ENCODE measurements at places on chromosomes 3 and 15.

DNA sequence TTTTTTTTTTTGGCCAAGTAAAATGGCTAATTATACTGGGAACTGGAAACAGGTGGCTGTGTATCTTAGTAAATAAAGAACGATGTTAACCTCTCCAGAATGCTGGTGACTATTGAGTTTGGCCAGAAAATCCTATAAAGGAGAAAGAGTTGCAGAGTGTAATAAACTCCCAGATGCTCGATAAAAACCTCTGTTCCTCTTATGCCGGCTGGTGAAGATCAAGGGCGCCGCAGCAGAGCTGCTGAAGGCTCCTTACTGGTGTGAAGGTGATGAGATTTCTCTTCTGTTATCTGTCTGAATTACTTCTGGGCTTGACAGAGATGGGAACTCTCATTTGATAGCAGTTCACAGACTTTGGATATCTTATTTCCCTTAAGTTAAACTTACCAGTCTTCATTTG lies 104.6 kb downstream of the PTPRG start:
- H3K4me3 ChIP-seq, result no peak overlapping the region
- peaks cover 8% of the 10 kb centered on the region for H3K4me1 ChIP-seq
- H3K27me3 ChIP-seq, result no peaks in the 10 kb centered on the region
- no peaks in the 10 kb centered on the region for H3K36me3 ChIP-seq
- no peak for DNase-seq

DNA sequence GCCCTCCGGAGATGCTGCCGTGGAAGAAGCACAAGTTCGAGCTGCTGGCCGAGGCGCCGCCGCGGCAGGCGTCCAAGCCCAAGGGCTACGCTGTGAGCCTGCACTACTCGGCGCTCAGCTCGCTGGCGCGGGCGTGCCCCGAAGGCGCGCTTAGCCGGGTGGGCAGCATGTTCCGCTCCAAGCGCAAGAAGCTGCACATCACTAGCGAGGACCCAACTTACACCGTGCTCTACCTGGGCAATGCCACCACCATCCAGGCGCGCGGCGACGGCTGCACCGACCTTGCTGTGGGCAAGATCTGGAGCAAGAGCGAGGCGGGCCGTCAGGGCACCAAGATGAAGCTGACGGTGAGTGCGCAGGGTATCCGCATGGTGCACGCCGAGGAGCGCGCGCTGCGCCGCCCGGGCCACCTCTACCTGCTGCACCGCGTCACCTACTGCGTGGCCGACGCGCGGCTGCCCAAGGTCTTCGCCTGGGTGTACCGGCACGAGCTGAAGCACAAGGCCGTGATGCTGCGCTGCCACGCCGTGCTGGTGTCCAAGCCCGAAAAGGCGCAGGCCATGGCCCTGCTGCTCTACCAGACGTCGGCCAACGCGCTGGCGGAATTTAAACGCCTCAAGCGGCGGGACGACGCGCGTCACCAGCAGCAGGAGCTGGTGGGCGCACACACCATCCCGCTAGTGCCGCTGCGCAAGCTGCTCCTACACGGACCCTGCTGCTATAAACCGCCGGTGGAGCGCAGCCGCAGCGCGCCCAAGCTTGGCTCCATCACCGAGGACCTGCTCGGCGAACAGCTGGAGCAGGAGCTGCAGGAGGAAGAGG lies 1.3 kb downstream of the FAM43A start:
- peaks cover 73% of the 10 kb centered on the region for H3K4me1 ChIP-seq
- no peaks in the 10 kb centered on the region for H3K36me3 ChIP-seq
- H3K4me3 ChIP-seq, result peak overlapping the region; percentile 84
- peak; percentile 54 for DNase-seq
- H3K27me3 ChIP-seq, result peaks cover 5% of the 10 kb centered on the region

GRCh38 chr15:65418596-65418995 lies 4.2 kb downstream of the IGDCC4 start:
- H3K27ac ChIP-seq, result no peak overlapping the region

DNA sequence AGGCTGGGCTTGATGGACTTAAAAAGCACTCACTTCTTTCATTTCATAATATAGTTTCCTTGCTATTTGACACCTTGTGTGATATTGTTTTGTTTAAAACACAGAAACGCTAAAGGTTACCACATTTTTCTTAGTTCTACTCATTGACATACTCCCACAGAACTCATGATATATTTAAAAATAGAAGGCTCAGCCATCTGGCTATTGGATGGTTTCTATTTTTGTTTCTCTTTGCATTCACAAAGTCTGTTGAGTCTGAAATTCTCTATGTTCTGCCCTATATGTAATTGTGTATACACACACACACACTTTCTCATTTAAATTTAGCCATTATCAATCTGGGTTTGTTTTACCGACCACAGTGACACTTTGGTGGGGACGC lies 128.2 kb downstream of the SOX2 start:
- no peaks in the 10 kb centered on the region for H3K4me1 ChIP-seq
- DNase-seq, result no peak
- H3K27me3 ChIP-seq, result no peaks in the 10 kb centered on the region
- H3K36me3 ChIP-seq, result no peaks in the 10 kb centered on the region

DNA sequence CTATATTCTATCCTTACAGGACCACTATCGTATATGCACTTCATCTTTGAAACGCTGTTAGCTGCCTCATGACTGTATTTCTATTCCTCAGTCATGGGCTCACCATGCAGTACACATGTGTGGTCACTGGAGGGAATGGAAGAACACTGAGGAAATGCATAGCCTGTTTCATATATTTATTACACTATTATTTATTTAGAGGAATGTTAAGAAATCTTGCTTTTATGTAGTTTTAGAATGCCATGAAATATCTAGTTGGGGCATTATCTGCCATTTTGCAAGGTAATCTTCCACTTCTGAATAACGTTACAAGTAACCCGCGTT lies 155.7 kb downstream of the IGF1R start:
- H3K4me1 ChIP-seq, result peaks cover 42% of the 10 kb centered on the region
- H3K4me3 ChIP-seq, result no peak overlapping the region
- no peaks in the 10 kb centered on the region for H3K36me3 ChIP-seq
- no peaks in the 10 kb centered on the region for H3K27me3 ChIP-seq
- no peak for DNase-seq

- no peaks in the 10 kb centered on the region for H3K27me3 ChIP-seq
- H3K4me3 ChIP-seq, result no peak overlapping the region
- H3K27ac ChIP-seq, result no peak overlapping the region
- no peak for DNase-seq
These were observed 67.2 kb downstream of the EFHB start for GRCh38 chr3:19866751-19867347.

GRCh38 chr3:72995337-72995736 lies 1.3 kb upstream of the PPP4R2 start:
- H3K4me3 ChIP-seq, result no peak overlapping the region
- no peak overlapping the region for H3K27ac ChIP-seq
- no peaks in the 10 kb centered on the region for H3K27me3 ChIP-seq
- DNase-seq, result no peak
- H3K4me1 ChIP-seq, result peaks cover 33% of the 10 kb centered on the region
- peaks cover 9% of the 10 kb centered on the region for H3K36me3 ChIP-seq

- H3K27ac ChIP-seq, result peak within 1 kb of the TSS; percentile 91
- no peaks in the 10 kb centered on the region for H3K36me3 ChIP-seq
- peaks cover 35% of the 10 kb centered on the region for H3K27me3 ChIP-seq
- peak; percentile 91 for DNase-seq
These were observed at the start of gene MEIS2 for GRCh38 chr15:37100109-37100965. MEIS2 (minus strand) TSS chr15:37100549; CDS start chr15:37099466, 1,083 bp downstream.

- H3K4me1 ChIP-seq, result no peaks in the 10 kb centered on the region
- H3K4me3 ChIP-seq, result no peak overlapping the region
- H3K27me3 ChIP-seq, result no peaks in the 10 kb centered on the region
- peak; percentile 49 for DNase-seq
- H3K36me3 ChIP-seq, result no peaks in the 10 kb centered on the region
These were observed 707.4 kb downstream of the MECOM start for GRCh38 chr3:168956076-168956475.

DNA sequence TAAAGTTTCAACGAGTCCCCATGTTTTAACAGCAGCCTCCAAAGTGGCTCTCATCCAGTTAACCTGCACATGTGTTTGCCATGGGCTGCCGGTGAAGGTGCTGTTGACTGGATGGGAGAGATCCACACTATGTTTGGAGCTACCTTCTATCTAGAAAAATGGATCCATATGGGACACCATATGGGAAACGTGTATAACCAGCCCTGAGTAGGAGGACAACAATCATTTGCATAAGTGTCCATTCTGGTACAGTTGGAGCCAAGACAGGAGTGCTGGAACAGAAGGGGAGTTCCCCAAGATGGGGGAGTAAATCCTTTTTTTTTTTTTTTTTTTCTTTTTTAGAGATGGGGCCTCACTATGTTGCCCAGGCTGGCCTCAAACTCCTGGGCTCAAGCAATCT lies 36.6 kb downstream of the MKRN2 start:
- H3K27me3 ChIP-seq, result no peaks in the 10 kb centered on the region
- H3K4me3 ChIP-seq, result no peak overlapping the region
- no peak overlapping the region for H3K27ac ChIP-seq

- H3K27me3 ChIP-seq, result no peaks in the 10 kb centered on the region
- H3K36me3 ChIP-seq, result no peaks in the 10 kb centered on the region
- no peak overlapping the region for H3K4me3 ChIP-seq
- H3K4me1 ChIP-seq, result peaks cover 38% of the 10 kb centered on the region
- no peak overlapping the region for H3K27ac ChIP-seq
These were observed 303.1 kb downstream of the RPLP1 start for GRCh38 chr15:69755551-69756310.

DNA sequence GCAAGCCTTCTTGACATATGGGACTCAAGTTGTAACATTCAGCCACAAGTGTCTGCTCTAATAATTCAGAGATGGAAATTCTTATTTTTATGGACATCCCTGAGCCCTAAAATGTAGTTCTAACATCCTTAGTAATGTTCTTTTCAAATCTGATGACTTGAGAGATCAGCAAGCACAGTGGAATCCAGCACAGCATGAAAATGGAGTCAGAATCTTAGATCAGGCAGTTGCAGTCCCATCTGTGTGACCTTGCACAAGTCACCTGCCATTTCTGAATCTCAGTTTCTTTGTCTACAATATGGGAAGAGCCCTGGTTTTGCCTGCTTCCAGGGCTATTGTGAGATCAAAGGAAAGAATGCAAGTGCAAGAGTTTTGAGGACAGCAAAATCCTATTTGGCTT lies 183.9 kb upstream of the LPP start:
- H3K4me3 ChIP-seq, result no peak overlapping the region
- H3K27me3 ChIP-seq, result no peaks in the 10 kb centered on the region
- no peaks in the 10 kb centered on the region for H3K36me3 ChIP-seq
- no peak for DNase-seq
- no peak overlapping the region for H3K27ac ChIP-seq

GRCh38 chr15:68778876-68779275 lies 41.8 kb downstream of the ANP32A start:
- DNase-seq, result no peak
- peaks cover 52% of the 10 kb centered on the region for H3K36me3 ChIP-seq
- H3K27ac ChIP-seq, result no peak overlapping the region
- H3K27me3 ChIP-seq, result no peaks in the 10 kb centered on the region
- peaks cover 47% of the 10 kb centered on the region for H3K4me1 ChIP-seq
- no peak overlapping the region for H3K4me3 ChIP-seq

GRCh38 chr3:181384970-181385369 lies 326.8 kb upstream of the SOX2 start:
- no peak overlapping the region for H3K27ac ChIP-seq
- DNase-seq, result no peak
- H3K36me3 ChIP-seq, result no peaks in the 10 kb centered on the region
- H3K27me3 ChIP-seq, result no peaks in the 10 kb centered on the region
- no peaks in the 10 kb centered on the region for H3K4me1 ChIP-seq
- H3K4me3 ChIP-seq, result no peak overlapping the region

- no peak for DNase-seq
- H3K4me3 ChIP-seq, result no peak overlapping the region
- H3K27ac ChIP-seq, result no peak overlapping the region
- H3K4me1 ChIP-seq, result no peaks in the 10 kb centered on the region
These were observed 15.4 kb upstream of the NOX5 start for GRCh38 chr15:68999091-68999490.

DNA sequence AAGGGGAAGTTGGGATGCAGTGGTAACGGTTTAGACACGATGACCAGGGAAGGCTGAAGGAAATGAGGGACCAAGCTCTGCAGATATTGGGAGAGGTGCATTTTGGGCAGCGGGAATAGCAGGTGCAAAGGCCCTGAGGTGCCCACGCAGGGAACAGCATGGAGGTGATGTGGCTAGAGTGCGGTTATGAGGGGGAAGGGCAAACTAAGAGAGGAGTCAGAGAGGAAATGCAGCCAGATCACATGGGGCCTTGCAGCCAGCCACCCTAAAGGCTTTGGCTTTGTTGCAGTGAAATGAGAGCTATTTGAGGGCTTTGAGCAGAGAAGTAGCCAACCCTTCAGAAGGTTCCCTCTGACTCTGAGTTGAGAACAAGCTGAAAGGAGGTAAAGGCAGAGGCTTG lies 2.6 kb downstream of the SPATA12 start:
- DNase-seq, result no peak
- no peak overlapping the region for H3K27ac ChIP-seq
- no peak overlapping the region for H3K4me3 ChIP-seq

- peaks cover 25% of the 10 kb centered on the region for H3K27me3 ChIP-seq
- no peak overlapping the region for H3K4me3 ChIP-seq
- no peak overlapping the region for H3K27ac ChIP-seq
- H3K4me1 ChIP-seq, result peaks cover 36% of the 10 kb centered on the region
These were observed 2.7 kb downstream of the CHDH start for GRCh38 chr3:53843195-53844177.

All from lower lobe of right lung (tissue), 2 donors.